ENCODE measurements at places on chromosomes 1 and 21.

DNA sequence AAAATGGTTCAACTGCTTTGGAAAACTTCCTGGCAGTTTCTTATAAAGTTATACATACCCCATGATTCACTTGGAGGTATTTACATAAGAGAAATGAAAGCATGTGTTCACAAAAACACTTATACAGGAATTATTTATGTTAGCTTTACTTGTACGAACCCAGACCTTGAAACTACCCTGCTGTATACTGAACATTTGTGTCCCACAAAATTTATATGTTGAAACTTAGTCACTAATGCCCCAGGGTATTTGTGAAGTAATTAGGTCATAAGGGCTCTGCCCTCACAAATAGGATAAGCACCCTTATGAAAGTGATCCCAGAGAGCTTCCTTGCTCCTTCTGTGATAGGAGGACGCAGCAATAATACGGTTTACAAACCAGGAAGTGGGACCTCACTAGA, 42.7 kb upstream of the B3GALT2 start:
- no peak for DNase-seq

DNA sequence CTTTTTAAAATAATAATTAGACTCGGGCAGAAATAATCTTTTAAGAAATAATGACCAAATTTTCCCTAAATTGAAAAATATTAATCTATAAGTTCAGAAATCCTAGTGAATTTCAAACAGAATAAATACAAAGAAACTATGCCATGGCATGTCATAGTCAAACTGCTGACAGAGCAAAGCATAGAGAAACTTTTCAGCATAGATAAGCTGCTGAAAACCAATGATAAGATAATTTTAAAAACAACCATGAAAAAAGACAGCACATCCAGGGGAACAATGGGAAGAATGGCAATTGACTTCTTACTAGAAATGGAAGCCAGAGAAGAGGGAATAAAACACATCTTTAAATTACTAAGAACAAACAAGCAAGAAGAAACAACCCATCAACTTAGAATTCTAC, 19.8 kb downstream of the CD1D start:
- DNase-seq: no peak

DNA sequence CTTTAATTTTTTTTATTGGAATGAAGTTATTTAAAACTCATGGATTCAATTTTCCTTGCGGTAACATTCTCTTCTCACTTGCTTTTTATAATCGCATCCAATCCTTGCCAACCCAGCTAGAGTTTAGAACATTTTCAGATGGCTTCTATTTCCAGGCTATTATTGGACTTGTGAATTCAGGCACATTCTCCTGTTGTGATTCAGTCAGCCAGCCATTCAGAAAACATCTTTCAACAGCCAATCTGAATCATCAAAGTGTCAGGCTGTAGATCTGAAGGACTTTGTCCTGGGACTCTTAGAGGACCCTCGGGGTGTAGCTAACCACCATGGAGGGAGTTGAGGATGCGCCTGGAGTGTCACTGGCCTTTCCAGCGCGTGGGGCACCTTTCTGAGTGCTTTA, 92.4 kb downstream of the PRDM2 start:
- no peak for DNase-seq

- DNase-seq: no peak
Observed at GRCh38 chr1:9346566-9346965, 53.9 kb downstream of the SPSB1 start.

DNA sequence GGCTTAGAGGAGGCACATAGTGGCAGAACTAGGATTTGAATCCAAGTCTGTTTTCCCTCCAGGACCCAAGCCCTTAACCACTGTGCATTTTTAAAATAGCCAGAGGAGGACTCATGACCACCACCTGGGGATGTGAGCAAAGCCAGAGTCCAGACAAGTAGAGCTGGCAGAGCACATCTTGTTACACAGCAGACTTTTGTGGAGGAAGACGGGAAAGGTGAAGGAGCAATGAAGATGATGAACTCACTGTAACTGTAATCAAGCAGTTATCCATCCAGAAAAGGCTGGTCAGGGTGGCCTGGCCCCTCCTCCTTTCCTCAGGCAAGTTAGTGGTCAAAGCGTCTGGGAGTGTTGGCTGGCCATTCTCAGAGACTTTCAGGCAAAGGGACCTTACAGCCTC, 50.9 kb downstream of the SLC44A3 start:
- DNase-seq: no peak

GRCh38 chr1:156811168-156811567, 5.5 kb downstream of the SH2D2A start:
- DNase-seq: no peak

DNA sequence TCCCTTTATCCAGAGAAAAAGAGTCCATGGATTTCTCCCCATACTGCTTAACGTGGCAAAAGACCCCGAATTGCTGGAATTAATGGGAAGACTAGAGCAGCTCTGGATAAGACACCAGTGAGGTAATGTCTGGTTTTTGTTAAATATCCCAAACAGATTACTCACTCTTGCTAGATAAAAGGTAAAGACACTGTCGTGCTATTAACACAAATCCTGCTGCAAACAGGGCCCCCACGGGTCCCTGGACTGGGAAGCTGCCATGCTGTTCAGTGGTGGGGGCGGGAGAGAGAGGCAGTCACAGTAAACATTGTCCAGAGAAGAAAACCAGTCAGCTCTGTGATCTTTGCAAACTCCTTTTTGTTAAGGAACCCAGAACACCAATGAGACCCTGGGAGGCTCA, 15.2 kb upstream of the SRP9 start:
- DNase-seq: no peak

DNA sequence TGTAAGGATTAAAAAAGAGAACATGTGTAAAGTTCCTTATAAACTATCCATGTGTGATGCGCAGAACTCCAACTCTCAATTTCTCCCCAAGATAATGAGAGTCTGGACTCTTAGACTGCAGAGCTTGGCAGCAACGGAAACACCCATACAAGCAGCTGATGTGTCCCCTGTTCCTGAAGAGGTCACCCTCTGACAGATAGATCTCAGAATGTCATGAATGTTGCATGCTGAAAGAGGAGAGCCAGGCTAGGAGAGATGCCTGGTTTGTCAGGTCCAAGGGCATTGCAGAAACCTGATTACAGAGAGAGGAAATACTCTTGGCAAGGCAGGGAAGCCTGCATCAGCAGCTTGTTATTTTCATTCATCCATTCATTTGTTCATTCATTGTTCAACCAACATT, 24.2 kb downstream of the MTARC1 start:
- DNase-seq: no peak

DNA sequence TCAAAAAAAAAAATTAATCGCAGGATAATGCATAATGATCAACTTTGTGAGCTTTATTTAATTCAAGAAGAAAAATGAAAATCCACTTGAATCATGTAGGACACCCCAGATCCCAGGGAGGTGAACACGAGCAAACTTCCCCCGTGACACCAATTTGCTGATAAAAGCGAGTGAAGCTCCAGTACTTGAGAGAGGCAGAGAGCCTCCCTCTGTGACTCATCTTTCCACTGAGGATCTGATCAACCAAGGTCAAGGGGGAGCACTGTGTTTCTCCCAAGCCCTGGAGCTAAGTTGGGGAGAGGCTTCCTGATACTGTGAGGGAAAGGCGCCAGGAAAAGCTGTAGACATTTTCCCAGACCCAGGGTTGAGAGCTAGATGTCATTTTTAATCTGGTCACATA, 160.9 kb downstream of the SLC44A5 start:
- no peak for DNase-seq

GRCh38 chr1:17207540-17207939, 2.6 kb downstream of the PADI1 start:
- no peak for DNase-seq

DNA sequence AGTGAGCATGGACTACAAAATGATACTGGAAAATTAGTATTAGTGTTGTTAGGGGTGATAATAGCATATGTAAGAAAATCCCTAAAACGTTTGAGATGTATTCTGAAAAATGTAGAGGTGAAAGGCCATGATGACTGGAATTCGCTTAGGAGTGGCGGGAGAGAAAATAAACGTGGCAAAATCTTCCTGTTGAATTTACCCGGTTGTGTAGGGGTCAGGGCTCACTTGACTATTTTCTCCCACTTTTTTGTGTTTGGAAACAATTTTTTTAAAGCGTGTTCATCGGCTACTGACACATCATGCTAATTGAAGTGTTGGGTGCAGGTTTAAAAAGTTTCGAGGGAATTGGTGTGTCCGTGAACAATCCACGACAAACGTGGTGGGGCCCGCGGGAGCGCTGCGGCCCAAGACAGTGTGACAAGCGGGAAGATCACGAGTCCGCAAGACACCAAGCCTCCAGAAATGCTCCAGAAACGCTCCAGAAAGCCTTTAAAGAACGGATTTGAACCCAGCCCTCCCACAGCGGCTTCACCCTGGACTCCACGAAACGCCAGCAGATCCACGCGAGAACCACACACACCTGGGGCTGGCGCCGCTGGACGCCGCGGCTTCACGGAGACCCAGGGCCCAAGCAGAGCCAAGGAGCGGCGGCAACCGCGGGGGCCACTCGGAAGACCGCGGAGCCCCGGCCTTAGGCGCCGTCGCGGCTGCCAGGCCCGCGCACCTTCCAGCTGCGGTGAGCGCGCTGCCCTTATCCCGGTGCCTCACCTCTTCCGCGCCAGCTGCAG, 573 bp downstream of the PSMG1 start:
- DNase-seq: no peak

- DNase-seq: no peak
Observed at GRCh38 chr1:209428241-209428921, 155.1 kb upstream of the CAMK1G start.

DNA sequence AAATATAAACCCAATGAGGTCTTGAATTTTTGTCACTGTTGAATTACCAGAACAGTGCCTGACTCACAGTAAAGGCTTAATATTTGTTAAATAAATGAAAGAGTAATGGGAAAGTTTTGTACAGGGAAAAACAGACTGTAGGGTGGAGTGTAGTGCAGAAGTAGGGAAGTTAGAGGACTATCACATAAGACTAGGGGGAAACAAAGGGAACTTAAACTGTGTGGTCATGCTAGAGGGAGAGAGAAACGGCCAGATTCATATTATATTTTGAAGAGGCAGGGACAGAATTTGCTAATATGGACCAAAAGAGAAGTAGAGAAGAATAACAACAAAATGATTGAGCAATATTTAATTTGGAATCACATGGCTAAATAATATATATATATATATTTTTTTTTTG, 14.8 kb downstream of the CTSK start:
- DNase-seq: no peak

DNA sequence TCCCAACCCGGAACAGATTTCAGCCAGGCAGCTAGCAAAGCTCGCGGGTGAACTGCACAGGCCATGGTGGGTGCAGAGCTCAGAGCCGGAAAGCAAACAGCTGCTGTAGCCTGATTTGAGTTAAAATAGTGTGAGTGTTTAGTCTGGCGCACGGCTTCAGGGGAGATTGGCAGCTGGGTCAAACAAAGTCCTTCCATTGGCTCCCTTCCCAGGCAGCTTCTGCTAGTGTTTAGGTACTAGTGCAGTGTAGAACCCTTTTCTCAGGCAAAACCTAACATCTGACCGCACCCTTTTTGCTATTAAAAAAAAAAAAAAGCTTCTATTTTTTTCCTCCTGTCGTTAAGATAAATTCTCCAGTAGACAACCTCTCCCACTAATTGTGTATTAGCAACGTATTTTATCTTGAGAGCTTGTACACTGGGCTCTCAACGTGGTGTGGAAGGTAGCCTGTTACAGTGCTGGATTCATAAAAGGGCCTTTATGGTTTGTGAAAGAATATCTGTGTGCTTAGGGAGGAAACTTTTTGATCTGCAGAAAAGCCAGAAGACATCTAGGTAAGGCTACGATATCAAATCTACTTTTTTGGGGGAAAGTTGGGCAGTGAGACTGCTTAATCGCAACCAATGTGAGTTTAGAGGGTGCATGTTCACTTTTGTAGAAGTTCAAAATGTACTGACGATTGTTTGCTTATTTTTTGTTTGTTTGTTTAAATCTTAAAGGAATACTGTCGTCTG, 689.6 kb downstream of the USP25 start:
- DNase-seq: no peak

GRCh38 chr1:1573843-1574720, 581 bp downstream of the SSU72 start:
- peak; percentile 39 for DNase-seq

GRCh38 chr1:99326215-99326949, 62.1 kb downstream of the PLPPR4 start:
- DNase-seq: no peak

- DNase-seq: no peak
Observed at GRCh38 chr1:30909365-30910068, 959 bp upstream of the SDC3 start.

GRCh38 chr1:192830595-192831246, 21.9 kb downstream of the RGS2 start:
- no peak for DNase-seq

- DNase-seq: no peak
Observed at GRCh38 chr1:30834253-30834652, 74.3 kb downstream of the SDC3 start.

DNA sequence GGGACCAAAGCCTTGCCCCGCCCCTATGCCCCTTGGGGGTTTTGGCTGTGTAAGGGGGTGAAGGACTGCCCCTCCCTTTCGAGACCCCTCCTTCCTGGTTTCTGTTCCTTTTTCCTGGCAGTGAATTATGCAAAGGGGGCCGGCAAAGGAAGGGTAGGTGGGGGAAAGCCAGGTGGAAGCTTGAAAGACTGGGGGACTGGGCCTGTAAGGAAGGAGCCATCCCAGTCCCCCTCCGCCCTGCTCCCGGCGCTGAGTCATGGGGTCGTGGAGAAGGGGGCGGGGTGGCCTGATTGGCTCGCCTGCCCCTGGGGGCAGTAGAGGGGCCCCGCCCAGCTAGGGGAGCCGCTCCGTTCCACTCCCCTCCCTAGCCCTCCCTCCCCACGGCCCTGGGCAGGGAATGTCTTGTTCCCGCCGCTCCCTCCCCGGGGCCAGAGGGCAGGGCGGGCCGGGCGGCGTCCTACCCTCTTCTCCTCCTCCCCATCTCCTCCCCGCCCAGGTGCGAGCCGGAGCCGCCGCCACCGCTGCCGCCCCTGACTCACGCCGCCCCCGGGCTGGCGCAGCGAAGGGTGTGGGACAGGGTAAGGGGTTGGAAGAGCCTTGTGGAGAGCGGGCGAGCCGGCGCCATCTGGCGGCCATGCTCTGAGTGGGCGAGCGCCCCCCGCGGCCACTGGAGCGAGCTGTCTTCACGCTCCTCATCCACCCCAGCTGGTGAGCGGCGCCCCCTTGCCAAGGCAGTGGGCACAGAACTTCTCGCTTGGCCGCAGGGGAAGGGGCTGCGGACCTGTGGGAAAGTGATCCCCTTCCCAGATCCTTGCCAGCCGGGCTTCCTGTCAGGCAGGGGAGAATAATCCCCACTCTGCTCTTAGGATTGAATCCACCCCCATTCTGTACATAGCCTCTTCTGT, 14.7 kb downstream of the ZBTB7B start:
- DNase-seq: peak; percentile 94

DNA sequence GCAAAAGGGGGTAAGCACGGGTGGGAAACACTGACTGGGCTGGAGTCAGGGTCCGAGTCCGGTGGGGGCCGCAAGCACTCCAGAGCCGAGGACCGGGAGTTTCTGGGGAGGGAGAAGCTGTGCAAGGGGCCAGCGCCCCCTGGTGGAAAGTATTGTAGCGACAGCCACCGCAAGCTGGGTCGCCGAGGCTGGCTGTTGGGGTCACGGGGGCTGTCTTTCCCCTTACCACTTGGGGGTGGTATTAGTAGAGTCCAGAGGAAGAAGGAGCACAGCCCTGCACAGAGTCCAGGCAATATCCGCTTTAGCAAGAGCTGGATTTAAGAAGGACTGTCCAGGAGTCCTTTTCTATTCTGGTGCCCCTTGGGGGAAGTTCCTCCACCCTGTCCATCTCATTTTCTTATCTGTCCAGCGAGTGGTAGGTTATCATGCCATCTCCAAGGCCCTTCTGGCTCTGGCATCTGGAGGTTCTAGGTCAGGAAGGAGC, 17.9 kb upstream of the ETV3 start:
- no peak for DNase-seq

Measured in NCI-H526 treated with DMSO at 0.1 percent for 48 hours (cell line).